ENCODE measurements at places on chromosomes 6 and 20.

GRCh38 chr6:27296106-27296783, 15.8 kb downstream of the POM121L2 start:
- DNase-seq: no peak

DNA sequence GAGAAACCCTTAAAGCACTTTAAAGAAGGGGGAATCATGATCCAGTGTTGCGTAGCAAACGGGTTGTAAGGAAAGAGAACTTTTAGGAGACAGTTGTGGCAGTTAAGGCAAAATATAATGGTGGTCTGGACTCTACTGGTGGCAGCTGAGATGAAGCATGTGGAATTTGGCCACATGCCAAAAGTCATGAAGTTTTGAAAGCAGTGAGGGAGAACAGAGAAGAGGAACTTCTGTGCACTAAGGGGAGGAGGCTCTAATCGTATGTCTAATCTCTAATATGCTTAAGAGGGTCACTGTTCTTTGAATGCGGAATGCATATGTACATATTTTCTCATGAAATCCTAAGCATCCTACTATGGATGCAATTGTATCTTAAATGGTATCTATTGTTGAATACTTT, 91.5 kb downstream of the RIMS1 start:
- peak; percentile 11 for DNase-seq

DNA sequence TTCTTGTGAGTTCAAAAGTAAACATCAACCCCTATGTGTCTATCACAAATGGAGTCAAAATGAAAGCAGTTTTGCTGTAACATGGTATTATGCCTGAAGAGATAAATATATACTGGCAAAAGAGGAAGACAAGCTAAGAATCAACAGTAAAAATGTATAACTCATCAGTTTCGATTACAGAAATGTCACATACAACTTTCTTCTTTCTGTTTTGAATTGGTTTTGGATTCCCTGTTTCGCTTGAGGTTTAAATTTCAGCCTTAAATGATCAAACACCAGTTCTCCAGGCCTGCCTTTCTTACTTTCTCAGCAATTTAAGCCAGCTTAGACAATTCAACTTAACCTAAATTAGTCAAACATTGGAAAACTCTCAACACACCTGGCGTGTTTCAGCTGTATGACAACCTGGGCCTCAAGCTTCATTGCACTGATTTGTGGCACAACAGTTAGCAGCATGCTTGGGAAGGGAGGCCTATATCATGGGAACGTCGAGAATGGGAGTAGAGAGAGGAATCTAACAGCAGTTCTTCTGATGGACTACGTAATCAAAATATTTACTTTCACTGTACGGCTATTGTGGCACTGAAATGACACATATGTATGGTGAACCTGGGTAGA, 51.9 kb upstream of the MARCKS start:
- peak; percentile 43 for DNase-seq

DNA sequence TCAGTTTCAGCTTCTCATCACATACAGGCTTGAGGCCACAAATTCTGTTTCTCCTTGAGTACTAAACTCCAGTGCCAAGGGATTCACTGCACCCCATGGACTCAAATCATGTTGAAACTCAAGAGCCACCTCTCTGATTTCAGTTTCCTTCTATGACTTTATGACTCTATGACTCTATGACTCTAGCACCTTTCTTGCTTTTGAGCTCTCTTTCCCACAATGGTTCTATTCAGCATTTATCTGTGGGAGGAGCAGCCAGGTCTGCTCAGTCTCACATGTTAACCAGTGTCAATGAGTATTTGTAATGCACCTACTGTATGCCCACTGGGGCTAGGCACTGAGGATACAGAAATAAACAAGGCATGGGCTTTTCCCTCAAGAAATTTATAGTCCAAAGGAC, 14.6 kb upstream of the SLC22A2 start:
- DNase-seq: no peak

DNA sequence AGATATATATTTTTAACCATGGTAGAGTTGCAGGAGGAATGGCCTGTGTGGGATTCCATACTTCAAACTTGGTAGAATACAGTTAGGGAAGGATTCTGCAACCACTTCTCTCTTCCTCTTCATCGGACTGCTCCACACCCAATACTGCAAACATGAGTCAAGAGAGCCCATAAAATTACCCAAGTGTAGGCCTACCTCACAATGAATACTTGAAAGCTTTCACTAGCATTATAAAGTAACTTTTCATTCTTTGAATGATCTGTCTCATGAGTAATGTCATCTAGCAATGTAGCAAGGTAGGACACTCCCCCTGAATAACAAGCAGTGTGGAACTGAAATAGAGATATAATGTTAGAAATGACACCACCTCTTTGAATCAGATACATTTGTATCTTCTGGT, 79.4 kb downstream of the FOXC1 start:
- no peak for DNase-seq

- DNase-seq: peak; percentile 83
Measured at GRCh38 chr6:156556811-156557210, 220.4 kb upstream of the ARID1B start.

DNA sequence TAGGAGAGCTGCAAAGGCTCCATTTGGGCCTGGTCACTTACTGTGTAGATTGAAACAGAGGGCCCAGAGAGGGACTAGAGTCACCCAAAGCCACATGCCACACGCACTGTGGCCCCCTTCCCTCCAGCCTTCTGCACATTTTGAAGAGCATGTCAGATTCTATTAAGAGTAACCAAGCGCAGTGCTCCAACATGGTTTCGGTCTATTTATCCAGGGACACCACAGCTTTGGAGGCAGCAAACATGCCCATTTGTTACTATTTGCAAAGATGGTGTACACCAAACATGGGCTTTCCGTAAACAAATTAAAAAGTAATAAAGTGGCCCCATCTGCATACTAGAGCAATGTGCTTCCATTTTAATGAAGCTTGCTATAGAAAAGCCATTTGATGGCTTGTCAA, 43.7 kb upstream of the CCDC167 start:
- no peak for DNase-seq

DNA sequence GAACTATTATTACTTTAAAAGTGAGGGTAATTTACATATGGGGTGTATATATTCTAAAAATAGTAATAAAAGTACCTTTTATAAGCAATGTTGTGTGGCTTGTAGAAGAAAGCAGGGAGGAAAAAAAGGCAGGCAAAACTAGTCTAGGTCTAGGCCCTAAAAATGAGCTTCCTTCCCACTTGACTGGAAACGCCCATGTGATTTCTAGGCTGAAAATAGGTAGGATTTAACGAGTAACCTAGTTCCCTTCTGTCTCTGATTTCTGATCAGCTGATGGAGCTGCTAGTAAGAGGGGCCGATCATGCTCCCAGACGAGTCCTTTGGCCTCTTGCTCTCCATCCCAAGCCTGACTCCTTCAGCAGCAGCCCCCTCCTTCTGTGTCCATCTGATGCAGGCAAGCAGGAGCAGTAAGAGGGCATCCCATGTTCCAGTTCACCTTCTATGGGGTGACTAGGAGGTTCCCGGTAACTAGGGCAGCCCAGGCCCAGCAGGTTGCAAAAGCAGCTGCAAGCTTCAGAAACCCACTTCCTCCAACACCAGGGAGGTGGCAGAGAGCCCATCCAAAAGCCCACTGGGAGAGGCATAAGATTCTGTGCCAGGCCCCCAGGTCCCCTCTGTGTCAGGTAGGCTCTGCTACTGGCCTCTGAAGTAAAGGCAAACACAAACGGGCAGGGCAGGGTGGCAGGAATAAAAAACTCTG, 24.4 kb downstream of the TBC1D20 start:
- DNase-seq: no peak

- no peak for DNase-seq
Measured at GRCh38 chr20:49566401-49567364, 1.3 kb downstream of the PTGIS start.

GRCh38 chr6:158817728-158818580, 1.2 kb downstream of the EZR start:
- peak; percentile 93 for DNase-seq

DNA sequence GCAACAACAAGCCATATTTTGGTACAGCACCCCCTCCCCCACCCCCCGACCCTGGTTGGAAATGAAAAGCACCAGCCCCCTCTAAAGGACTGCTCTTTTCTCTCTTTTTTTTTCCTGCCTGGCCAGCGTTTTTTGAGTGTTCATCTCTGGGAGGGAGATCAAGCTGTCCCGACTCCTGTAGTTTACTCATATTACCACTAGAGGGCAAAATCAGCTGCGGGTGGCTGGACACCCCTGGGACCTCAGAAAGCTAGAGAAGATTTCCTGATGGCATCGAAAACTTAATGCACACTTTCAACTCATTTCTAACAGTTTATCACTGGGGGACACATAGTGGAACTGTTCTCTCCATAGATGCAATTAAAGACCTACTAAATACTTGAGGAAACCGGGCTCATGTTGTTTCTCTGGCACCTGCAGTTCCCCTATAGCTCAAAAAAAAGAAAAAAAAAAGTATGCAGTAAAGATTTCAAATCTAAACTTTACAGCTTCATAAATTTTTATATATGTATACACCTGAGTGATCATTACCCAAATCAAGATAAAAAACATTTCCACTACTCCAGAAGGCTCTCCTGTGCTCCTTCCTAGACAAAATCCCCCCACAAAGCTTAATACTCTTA, 24.4 kb downstream of the CNBD2 start:
- DNase-seq: peak; percentile 82

DNA sequence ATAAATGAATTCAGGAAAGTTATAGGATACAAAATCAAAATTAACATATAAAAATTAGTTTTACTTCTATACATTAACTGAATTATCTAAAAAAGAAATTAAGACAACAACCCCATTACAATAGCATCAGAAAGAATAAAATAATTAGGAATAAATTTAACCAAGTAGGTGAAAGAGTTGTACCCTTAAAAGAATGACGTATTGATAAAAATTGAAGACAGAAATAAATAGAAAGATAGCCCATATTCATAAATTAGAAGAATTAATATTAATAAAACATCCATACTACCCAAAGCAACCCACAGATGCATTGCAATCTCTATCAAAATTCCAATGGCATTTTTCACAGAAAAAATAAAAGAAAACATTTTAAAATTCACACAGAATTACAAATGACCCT, 242.8 kb downstream of the MMUT start:
- no peak for DNase-seq

GRCh38 chr6:167843023-167843422, 16.3 kb downstream of the AFDN start:
- no peak for DNase-seq

GRCh38 chr20:62666736-62667529, 24.6 kb downstream of the SLCO4A1 start:
- DNase-seq: peak; percentile 80

GRCh38 chr6:143061597-143062385, 1.1 kb downstream of the AIG1 start:
- DNase-seq: no peak

DNA sequence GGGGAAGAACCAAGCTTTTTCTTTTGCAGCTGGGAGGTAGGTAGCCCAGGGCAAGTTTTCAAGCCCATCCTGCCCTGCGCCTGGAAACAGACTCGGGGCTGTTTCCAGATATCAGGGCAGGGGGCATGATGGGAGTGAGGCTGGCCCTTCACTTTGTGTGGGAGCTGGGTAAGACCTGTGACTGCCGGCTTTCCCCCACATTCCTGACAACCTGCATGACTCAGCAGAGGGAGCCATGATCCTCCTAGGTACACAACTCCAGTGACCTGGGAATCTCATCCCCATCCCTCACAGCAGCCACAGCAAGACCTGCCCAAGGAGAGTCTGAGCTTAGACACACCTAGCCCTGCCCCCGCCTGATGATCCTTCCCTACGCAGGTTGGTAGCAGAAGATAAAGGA, 280.8 kb downstream of the SOX4 start:
- DNase-seq: no peak

DNA sequence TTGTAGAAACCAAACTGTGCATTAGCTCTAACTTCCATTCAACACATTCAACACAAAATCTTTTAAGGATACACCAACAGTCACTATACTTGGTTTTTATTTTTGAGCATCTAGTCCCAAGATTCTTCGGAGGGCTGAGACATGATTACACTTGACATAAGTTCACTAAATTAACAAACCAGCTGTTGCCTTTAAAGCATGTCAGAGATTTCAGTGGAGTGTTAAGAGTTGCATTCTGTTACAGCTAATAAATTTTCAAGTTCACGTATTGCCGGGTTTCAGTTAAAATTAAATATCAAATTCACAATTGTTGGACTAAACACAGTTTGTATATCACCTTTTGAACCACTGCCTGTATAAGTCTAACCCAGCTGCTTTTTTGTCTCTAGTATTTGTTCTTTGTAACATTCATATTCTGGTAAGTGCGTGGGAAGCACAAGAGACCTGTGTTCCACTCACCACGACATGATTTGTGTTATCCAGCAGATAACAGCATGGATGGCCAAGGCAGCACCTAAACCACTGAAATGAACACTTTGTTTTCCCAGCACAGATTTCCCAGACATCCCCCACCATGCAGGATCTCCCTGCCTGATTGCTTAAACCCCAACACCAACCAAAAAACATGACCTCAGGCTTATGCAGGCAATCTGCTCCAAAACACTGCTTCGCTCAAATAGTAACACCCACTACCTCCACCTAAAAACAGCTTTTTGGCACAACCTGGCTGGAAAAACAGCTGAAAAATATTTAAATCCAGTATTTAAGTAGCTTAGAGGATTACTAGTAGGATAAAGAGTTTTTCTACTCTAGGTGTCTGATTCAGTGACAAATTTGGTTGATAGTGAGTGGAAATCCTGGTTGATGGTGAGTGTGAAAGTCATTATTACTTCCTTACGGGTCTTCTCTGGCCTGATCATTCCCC, 286.5 kb upstream of the NT5E start:
- DNase-seq: no peak

GRCh38 chr6:137722749-137723272, 144.2 kb upstream of the TNFAIP3 start:
- no peak for DNase-seq

- DNase-seq: peak; percentile 61
Measured at GRCh38 chr20:53578492-53579222, 15.0 kb downstream of the ZNF217 start.

DNA sequence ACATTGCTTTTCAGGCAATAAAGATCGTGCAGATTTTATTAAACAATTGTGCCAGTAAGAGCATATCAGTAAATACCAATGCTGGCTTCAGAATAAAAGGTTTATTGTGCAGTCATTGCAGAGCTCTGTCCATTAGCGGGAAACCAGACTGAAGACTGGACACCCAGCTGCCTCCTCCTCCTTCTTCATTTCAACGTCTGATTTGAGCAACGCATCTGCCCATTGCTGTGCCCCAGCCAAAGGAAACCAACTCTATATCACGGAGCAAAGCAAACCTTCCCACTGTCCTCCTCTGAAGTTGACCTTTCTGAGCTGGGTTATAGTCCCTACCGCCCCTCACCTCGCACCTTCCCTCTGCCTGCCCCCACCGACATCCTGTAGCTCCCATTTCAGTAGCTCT, 80.8 kb downstream of the SLC22A23 start:
- no peak for DNase-seq

GRCh38 chr6:46138281-46138680, 8.5 kb downstream of the ENPP4 start:
- DNase-seq: peak; percentile 69

- DNase-seq: no peak
Measured at GRCh38 chr20:15241681-15242080, 904.3 kb upstream of the FLRT3 start.

- DNase-seq: no peak
Measured at GRCh38 chr20:15627501-15627903, 945.7 kb downstream of the KIF16B start.

All from NCI-H69 (cell line).